ENCODE measurements at places on chromosomes 3 and 15.

DNA sequence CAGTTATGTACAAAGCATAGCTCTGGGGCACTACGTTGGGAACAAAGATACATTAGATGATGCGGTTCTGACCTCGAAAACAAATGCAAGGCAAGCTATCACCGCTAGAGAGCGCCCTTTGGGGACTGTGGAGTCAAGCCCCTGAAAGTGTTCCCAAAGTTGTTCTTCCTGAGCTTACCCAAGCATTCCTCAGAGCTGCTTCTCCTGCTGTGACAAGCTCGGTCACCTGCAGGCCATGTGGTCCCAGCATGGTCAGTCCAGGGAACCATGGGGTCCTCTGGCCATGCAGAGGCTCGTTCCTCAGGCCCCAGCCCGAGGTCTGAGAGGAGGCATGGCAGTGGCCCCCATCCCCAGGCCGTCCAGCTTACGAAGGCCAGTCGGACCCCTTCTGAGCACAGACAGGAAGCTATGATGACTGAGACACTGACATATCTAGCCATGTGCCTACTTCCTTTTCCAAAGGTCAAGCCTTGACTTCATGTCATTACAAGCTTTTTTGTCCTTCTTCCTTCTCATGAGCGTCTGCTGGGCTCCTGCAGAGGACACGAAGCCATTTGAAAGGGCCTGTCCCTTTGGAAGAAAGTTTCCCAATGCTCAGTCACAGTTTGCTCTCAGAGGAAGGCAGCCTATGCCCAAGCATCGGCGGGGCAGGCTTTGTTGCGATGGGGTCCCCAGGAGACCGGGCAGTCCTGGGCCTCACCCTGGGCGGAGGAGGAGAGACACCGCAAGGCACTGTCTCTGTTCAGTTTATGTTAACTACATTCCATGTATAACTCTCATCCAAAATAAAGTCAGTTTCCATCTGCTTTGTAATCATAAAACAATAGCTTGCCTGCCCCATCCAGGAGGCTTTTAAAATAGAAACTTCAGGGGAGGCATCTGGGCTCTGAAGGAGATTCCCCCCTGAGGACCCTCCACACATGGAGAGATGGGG lies 79.3 kb downstream of the ATP10A start:
- DNase-seq = no peak

DNA sequence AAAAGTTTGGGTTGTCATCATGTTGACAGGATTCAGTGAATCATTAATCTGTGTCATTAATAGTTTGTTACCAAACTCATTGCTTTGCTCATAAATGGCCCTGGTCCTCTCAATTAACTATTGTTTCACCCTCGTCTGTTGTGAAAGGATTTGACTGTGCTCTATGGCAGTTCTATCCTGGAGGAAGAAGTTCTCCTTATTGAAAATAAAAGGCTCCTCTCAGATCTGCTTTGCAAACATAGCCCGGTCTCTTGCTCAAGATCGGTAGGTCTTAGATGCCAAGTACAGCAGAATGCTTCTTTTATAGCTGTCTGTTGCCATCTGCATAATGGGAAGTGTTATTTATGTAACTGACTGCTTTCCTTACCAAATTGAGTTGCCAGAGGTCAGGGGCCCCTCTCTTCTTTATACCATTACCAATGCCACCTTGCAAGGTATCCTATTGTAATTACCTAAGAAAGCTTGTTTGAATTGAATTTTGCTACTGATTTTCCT lies 146.5 kb downstream of the EBLN2 start:
- DNase-seq = no peak

GRCh38 chr15:66149871-66150270 lies 103.7 kb downstream of the MEGF11 start:
- no peak for DNase-seq

DNA sequence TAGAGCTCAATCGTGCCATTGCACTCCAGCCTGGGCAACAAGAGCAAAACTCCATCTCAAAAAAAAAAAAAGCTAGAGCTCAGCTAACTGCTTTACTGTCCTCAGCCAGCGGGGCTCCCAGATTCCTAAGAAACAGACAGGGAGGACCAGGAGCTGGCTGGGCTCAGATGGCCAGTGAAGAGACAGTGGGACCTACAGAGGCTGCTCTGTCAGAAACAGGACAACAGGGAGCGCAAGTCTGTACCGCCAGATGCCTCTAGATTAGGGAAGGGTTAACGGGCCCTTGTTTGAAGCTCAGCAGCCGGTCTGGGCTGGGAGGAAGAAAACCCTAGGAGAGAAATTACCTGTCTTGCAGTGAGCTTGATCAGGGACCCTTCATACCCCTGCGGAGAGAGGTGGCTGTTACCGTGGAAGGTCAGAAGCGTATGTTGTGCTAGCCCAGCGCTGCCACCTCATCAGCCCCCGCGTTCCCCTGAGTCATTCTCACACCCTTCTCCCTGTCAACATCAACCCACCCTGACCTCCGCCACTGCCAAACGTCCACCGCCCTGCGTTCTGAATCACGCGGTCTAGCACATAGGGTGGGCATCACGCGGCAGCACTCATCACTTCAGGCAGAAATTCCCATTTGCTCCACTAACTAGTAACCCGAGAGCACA lies 25.3 kb downstream of the RBPMS2 start:
- no peak for DNase-seq

GRCh38 chr3:20352546-20353179 lies 166.7 kb upstream of the SGO1 start:
- no peak for DNase-seq

GRCh38 chr3:53834429-53835095 lies 11.7 kb downstream of the CHDH start:
- DNase-seq = no peak

- DNase-seq = no peak
Observed at GRCh38 chr15:60589728-60590127, 110.8 kb upstream of the ICE2 start.

DNA sequence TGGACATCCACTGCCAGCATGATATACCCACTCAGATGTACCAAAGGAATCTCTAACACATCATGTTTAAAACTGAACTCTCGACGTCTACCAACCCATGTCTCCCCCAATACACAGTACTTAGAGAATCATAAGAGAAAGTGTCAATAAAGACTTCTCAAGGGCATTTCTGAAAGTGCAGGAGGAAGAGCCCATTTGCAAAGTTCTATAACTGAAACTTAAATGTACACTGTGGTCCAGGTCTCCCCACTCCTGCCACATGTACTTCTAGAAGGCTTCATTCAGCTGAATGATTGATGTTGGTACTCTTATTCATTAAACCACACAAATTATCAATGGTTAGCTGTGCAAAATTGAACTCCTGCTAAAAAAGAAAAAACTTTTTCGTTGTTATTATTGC lies 31.8 kb downstream of the HERC1 start:
- DNase-seq = no peak

DNA sequence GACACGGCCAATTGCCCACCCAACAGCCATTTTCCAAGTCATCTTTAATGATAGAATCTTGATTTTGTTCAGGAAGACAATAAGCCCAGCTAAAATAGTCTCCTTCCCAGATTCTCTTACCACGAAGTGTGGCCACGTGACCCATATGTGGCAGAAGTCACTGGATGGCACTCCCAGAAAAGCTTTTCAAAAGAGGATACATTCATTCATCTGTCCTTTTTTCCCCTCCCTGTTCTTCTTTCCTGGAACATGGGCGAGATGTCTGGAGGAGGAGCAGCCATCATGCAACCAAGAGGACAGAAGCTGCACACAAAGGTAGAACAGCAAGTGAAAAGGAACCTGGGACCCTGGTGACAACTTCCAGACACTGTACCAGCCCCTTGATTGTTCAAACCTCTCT lies 174.7 kb downstream of the UACA start:
- no peak for DNase-seq

DNA sequence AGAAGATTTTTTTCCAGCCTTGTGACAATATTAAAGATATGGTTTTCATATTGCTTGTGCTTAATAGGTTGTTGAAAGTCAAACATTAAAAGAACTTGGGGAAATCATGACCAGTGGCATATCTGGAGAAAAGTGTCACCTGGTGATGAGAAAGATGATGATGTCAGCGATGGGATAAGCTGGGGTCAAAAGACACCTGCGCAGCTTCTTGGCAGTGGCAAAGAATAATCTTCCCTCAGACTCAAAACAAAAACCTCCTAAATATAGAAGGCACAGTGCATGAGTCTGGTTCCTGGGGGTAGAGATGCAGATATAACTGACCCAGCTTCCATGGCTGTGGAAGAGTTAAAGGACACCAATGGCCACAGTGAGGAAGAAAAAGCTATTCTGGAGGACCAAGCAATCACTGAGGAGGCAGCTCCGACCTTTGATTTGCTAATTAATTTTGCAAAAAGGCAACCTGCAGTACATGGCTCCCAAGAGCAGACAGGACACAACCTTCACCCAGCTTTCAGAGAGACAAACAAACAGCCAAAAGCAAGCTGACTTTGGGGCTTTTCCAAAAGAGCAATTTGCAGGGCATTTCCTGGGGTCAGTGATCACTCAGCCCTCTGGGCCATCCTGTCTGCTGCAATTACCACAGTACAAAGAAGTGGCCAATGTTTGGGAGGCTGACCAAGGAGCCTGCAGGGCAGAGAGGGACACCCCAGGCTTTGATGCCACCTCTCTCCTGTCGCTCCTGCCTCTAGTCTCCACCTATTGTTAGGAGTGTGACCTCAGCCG lies 17.6 kb upstream of the SEMA5B start:
- no peak for DNase-seq

DNA sequence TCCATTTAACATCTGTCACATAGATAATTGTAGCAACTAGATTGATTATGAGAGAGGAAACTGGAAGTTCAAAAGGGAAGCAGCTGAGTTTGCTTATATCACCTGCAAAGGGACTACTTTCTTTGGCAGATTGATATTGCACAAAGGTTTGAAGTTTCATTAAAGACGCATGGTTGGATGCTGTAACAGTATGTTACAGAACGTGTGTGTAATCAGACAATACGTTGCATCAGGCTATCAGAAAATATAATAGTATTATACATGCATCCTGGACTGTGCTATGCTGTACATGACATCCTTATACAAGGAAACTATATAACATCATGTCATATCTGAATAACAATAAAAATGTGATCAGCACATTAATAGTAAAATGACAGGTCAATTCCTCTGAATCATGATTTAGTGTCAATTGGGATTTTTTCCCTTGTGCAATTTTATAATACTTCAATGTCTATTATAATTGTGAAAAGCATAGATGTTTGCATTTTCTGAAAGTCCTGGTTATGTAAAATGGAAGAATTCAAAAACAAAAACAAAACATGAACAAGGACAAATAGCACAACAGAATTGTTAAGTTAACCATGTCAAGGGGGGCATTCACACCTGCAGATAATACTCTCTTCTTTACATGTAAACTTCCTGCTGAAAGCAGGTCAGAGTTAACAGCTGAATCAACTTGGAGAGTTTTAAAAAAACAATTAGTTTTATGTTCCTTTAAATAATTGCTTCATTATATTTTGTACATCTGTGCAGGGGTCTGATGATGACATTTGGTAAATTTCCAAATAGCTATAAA lies 283.2 kb upstream of the KCNH8 start:
- DNase-seq = no peak

DNA sequence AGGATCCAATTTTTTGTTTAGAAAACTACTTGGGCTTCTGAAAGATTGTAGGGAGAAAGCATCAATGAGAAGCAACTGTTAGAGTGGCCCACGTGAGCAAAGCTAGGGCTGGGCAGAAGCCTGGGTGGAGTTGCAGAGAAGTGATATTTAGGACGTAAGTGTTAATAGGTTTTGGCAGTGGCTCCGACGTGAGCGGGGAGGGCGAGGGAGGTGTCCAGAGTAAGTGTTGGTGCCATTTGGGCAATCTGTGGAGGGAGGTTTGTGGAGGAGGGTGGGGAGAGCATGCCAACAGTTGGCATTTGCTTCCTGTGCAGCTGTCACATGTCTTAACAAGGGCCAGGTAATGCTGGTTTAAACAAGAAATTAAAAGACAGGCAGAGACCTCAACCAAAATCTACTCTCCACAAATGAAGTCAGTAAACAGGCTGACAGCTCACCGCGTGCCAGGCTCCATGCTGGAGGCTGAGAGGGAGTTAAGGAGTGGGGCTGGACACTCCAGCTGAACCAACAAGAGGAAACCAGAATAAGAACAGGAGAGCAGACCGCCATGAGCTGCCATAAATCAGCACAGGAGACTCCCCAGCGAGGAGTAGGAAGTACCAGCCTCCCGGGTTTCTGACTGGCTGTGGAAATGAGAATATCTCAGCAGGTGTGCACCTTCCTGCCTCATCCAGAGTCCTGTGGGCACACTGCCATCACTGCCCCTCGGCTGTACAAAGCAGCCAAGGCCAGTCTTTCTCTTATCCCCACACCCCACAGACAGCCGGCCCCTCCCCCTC lies 232.6 kb downstream of the ABHD5 start:
- no peak for DNase-seq

DNA sequence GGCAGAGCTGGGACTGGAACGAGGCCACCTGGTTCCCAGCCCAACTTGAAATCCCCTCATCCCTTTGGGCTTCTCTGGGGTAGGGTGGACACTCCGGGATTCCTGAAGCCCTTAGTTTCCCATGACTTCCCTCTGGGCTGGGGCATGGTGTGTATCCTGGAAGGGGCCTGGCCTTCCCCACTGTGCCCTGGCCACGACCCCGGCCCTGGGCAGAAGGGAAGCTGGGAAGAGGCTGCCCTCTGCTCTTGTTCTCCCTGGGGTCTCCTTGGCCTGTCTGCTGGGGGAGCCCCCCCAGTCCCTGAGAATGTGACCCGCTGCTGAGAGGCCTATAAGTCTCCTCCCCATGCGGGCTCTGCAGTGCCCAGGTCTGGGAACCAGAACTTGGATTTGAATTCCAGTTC lies 104.9 kb downstream of the LINGO1 start:
- DNase-seq = no peak

- DNase-seq = peak; percentile 56
Observed at GRCh38 chr15:42273900-42274701, 868 bp upstream of the TMEM87A start.

DNA sequence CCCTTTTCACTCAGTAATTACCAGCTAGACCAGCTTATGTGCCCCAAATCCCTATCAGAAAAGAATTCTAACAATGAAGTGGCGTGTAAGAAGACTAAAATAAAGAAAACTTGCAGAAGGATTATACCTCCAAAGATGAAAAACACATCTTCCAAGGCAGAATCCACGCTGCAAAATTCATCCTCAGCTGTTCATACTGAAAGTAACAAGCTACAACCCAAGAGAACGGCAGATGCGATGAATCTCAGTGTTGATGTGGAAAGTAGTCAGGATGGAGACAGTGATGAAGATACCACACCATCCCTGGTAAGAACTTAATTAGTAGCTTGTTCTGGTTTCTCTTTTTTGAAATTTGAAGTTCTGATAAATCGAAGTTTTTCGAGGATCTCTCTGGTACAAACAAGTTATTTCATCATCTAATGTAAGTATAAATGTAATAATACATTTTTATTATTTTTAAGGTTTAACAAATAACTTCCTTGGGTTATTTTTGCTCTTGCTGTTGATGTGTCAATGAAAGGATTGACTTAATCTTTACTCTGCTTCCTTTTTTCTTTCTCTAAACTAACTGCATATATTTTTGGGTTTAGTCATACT lies 1.4 kb downstream of the WDR76 start:
- no peak for DNase-seq

DNA sequence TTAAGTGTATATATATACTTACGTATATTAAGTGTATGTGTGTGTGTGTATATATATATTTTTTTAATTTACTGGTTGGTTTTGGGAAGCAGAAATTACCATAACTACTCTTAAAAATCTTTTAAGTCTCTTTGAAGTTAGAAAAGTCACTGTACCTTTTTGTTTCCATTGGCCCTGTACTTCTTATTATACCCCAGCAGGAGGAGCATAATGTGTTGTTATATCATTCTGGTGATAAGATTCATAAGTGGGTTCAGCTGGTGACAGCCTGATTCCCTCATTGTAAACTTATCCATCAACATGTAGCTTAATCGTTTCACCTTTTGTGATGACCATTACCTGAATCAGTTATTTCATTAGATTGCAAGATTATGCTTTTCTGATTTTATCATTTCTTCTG lies 30.8 kb downstream of the MLH1 start:
- no peak for DNase-seq

GRCh38 chr15:85854345-85855097 lies 59.8 kb upstream of the KLHL25 start:
- DNase-seq = peak; percentile 29
